ENCODE measurements at places on chromosomes 7 and 10.

DNA sequence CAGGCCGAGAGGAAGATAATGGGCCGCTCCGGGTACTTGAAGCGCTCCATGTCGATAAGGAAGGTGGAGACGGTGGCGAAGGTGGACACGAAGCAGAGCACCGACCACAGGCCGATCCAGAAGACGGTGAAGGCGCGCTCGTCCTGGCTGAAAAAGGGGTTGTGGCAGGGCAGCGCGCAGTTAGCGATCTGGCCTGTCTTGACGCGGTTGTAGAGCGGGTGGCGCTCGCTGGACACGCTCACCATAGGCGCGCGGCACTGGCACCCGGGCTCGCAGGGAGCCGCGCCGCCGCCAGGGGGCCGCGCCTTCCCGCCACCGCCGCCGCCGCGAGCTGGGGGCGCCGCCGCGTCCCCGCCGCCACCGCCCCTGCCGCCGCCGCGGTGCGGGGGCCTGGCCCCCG lies 1.6 kb downstream of the FZD8 start:
- DNase-seq = peak; percentile 63

- no peak for DNase-seq
Measured at GRCh38 chr7:99190359-99191009, 17.4 kb downstream of the KPNA7 start.

- no peak for DNase-seq
Measured at GRCh38 chr10:1200866-1201807, 145.0 kb downstream of the WDR37 start.

GRCh38 chr7:155763691-155764437 lies 48.4 kb downstream of the SHH start:
- peak; percentile 62 for DNase-seq

DNA sequence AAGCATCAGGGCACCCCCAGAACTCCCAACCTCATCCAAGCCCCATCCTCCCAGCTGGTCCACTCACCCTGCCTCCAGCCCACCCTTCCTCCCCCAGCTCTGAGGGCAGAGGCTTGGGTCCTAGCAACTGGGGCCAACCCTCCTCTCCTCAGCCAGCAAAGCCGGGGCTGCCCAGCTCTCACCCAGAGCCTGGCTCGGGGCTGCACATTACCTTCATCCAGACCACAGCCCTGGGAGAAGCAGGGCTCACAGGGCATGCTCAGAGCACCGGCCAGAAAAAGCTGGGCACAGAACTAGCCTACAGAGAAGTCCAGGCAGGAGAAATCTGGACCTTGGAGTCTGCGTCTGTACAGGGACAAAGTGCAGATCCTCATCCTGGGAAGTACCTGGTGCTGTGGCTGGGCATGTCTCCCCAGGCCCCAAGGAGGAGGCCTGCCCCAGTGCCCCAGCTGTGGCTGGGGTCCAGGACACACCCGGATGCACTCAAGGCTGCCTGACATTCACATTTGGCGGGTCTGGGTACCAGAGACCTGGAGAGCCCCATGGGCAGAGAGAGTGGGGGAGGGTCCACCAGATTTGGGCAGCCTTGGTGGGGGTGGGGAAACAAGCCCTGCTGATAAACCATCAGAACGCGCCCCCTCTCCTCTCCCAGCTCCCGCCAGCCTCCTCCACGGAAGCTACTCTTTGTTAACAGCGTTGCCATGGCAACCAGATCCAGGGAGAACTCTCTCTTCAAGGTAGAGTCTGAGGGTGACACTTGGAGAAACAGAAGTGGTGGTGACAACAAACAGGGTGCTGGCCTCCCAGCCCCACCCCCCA lies 5.1 kb downstream of the RASGEF1A start:
- DNase-seq = peak; percentile 15

- DNase-seq = peak; percentile 45
Measured at GRCh38 chr7:30594048-30594539, 584 bp upstream of the GARS1 start.

DNA sequence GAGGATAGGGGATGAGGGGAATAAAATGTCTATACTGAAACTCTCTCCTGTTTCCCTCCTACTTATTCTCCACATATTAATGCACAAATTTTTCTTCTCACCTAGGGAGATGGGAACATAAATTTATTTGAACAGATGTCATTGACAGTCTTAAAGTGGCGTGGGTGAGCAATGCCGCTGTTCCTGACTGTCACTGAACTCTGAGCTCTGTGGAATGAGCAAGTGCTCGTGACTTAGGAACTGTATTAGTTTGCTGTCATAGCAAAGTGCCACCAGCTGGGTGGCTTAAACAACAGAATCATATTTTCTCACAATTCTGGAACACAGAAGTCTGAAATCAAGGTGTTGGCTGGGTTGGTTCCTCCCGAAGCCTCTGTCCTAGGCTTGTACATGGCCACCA lies 29.1 kb downstream of the INPP5F start:
- no peak for DNase-seq

GRCh38 chr10:88952647-88953111 lies at the start of gene ACTA2:
Gene ACTA2, minus strand, starts transcription at chr10:88952773. Its CDS starts 3,843 bp downstream, at chr10:88948930.
- DNase-seq = no peak

DNA sequence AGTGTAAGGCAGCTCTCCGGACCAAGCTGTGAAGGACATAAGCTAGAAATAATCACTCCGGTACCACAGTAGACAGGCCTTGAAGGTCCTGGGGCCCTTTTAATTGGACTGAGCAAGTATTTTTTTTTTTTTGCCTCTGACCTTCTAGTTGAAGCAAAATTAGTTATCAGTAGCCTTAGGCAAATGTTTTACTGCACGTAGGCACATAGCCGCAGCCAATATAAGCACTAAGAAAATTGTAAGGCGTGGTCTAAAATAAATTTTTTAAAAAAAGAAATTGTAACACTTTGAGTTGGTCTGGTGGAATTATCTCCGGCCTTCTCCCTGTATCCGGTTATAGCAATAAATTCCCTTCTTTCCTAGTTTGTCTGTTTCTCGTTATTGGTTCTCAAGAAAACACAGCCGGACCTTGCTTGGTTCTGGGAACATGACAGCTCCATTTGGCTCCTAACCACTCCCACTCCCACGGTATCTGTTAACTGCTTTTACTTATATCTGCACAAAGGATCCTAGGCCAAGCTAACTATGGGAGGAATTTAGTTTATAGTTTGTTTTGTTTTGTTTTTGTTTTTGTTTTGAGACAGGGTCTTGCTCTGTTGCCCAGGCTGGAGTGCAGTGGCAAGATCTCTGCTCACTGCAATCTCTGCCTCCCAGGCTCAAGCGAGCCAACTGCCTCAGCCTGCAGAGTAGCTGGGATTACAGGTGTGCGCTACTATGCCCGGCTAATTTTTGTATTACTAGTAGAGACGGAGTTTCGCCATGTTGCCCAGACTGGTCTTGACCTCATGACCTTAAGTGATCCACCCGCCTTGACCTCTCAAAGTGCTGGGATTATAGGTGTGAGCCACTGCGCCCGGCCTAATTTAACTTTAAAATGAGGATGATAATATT lies 124.4 kb upstream of the KIF5B start:
- no peak for DNase-seq

- no peak for DNase-seq
Measured at GRCh38 chr7:81075150-81075549, 156.3 kb upstream of the SEMA3C start.
